ENCODE measurements at places on chromosomes 4 and X.

DNA sequence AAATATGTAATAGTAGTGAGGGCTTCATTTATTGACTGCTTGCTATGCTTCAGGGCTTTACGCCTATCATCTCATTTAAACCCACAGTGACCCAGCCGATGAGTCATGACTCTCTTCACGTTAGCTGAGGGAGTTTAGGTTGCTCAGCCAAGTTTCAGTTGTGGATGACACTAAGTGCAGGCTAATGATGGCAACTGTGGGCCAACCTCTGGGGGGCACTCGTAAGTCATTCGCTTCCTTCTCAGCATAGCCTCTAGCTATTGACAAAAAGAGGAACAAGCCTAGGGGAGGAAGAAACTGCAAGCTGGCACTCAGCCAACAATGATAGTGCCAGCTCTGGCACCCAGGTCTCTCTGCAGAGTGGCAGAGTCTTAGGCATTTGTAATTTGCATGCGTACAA, 325.0 kb downstream of the ARHGAP10 start:
- DNase-seq = peak; percentile 57

DNA sequence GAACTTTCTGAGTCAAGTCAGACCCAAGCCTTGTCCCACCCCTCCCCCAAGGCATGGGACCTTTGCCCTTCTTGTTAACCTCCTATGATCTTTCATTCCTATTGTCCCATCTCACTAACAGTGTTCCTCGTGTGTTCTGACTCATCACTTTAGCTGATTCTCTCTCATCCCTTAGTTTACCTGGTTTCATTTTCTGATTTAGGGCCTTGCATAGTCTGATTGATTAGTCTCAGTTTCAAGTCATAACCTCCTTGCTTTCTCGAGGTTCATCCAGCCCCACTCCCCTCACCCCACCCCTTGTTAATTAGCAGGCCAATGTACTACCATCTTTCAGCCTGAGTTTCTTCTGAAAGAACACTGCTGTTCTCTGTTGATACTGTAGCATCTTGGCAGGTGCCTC, 517.4 kb downstream of the RPA4 start:
- peak; percentile 46 for DNase-seq

DNA sequence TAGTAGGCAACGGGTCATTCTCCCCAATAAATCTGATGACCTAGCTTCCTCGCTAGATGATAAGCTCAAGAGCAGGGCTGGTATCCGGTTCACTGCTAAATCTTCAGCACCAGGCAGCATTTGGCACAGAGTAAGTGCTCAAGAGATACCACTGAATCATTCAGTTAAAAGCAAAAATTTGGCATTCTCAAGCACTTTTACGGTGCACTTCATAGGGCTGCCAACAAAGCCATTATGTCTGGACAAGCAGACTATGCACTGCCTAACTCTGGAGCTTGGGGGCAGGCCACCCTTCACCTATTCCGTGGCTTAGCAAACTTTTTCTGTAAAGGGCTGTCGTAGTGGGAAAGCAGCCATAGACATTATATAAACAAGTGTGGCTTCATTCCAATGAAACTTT, 23.8 kb upstream of the CXorf38 start:
- no peak for DNase-seq

GRCh38 chr4:85543832-85544231, 68.9 kb downstream of the ARHGAP24 start:
- peak; percentile 27 for DNase-seq

DNA sequence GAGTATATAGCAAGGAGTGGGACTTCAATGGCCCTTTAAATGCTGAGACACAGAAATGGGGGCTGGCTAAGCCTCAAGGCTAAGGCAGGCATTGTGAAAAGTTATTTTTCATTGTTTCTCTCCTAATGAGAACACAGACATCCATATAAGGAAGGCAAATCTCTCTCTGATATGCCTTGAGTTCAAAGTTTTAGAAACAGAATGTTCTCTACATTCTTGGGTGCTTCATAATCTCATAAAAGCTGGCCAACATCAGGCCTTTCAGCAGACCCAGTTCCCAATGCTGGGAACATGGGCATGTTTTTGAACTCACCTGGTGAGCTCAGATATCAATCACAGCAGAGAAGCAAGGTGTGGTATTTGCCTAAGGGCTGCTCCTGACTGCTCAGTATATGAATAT, 19.4 kb upstream of the RAB40A start:
- peak; percentile 7 for DNase-seq

- peak; percentile 23 for DNase-seq
Measured at GRCh38 chrX:80578517-80579105, 158.4 kb downstream of the TENT5D start.
